ENCODE measurements at places on chromosomes 11 and 22. TPM values are rescaled to one million over a fixed set of nuclear protein-coding genes. Genes with fewer than 3 reads are reported as not detected.
A peak's percentile ranks its signal among the peaks of the same experiment; 100 is the strongest.

DNA sequence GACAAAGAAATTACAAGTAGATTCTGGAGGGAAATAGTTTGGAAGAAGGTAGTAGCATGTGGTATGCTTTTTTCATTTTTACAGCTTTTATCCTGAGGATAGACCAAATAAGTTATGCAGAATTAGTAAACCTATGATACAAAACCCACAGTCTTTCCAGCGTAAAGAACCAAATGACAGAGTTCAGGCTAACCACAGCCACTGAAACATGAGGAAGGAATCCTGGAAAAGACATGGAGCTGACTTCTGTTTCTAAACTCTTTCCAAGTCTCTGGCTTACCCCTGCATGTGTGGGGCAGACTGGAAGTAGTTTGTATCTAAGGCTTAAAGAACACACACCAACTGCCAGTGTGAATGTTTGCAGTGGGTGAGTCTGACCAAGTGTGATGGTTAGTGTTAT lies 258.4 kb upstream of the TENM4 start:
- DNase-seq: no peak
- no peak overlapping the region for H3K4me3 ChIP-seq
- H3K27me3 ChIP-seq: no peaks in the 10 kb centered on the region
- H3K4me1 ChIP-seq: no peaks in the 10 kb centered on the region

DNA sequence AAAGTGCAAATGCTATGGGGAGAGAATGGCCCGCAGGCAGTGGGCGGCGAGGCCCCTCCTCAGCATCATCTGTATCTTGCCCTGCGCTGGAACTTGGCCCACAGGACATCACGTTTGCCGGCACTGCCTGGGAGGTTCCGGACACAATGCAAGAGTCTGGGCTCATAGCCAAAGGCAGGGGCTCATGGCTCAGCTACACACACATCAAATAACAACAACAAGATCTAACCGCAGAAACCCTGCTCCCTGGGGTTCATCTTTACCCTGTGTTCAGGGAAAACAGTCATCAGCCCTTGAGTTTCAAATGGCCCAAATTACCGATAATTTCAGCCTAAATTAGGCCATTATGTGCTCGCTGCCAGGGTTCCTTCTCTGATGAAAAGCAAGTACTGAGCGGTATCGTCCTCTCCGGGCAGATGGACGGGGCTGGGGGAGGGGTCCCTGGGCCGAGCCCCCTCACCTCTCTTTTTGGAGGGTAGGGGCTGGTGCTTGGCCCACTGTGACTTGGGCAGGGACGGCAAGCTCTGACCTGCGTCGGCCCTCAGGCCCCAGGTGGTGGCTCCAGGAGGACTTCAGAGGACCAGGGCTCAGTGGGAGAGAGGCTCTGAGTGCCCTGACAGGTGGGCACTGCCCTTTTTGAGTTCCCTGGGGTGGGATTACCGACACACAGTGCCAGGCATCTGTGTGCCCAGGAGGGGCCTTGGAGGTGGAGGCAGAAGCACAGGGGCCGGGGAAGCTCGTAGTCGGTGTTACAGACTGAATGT lies 25.0 kb upstream of the GAL start:
- no peak for DNase-seq
- peaks cover 2% of the 10 kb centered on the region for H3K4me1 ChIP-seq
- H3K4me3 ChIP-seq: no peak overlapping the region
- no peak overlapping the region for H3K27ac ChIP-seq

- DNase-seq: no peak
- H3K36me3 ChIP-seq: no peaks in the 10 kb centered on the region
- H3K4me1 ChIP-seq: no peaks in the 10 kb centered on the region
- no peak overlapping the region for H3K4me3 ChIP-seq
- no peak overlapping the region for H3K27ac ChIP-seq
Observed at GRCh38 chr11:109730669-109731068, 308.7 kb downstream of the C11orf87 start.

- H3K4me3 ChIP-seq: no peak overlapping the region
- H3K27me3 ChIP-seq: no peaks in the 10 kb centered on the region
- DNase-seq: no peak
- peak overlapping the region; percentile 55 for H3K27ac ChIP-seq
Observed at GRCh38 chr11:12198251-12199222, 88.1 kb downstream of the MICAL2 start.

Gene C1QTNF5
- total RNA-seq: not detected

All from activated naive CD8-positive, alpha-beta T cell treated with anti-CD3 and anti-CD28 coated beads, Interleukin-2, amount 10 ng/mL, durations not matched to agents 7 days and 5 days (primary cell).